ENCODE measurements at places on chromosomes 7 and 10.

- no peak for DNase-seq
Measured at GRCh38 chr10:60186315-60187071, 203.2 kb downstream of the ANK3 start.

DNA sequence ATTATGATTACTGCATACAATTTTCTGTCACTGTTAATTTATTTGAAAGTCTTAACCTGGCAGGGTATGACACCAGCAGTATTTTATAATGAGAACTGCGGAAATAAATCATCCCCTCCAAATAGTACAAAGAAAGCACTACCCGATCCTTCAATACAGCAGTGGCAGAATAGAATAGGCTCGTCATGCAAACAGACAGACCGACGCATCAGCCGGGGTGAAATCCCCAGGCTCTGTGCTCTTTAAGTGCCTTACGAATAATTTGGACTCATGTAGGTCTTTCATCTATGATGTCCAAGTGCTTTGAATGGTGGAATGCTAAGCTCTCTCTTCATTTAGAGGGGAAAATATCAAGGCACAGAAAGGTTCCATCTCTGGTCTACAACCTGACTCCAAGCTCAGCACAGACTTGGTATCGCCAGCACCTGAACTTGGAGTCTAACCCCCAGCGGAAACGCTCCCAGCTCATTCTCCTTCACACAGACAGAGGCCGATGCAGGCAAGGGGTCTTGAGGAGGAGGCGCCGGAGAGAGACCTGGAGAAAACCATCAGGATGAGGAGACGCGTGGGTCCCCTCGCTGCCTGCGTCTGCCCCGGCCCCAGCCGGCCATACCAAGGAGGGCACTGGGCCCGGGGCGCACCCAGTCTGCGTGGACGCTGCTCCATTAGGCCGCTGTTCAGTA is 568.1 kb upstream of the MKI67 start:
- DNase-seq: no peak

GRCh38 chr10:31730776-31731175 is 197.9 kb downstream of the ARHGAP12 start:
- DNase-seq: no peak

DNA sequence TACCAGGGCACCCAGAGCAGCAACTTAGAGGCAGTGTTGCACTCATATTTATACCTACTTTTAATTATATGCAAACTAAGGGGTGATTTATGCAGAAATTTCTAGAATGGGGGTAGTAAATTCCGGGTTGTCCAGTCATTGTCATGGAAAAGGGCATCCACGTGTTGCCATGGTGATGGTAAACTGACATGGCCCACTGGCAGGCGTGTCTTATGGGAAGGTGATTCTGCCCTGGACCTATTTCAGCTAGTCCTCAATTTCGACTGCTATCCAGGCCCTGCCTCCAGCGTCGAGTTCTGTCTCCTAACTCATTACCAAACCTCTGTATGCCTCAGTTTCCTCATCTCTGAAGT is 12.8 kb downstream of the SNX8 start:
- DNase-seq: no peak

- peak; percentile 74 for DNase-seq
Measured at GRCh38 chr10:71343392-71343773, 24.3 kb downstream of the SLC29A3 start.

- no peak for DNase-seq
Measured at GRCh38 chr7:45129181-45129800, 17.8 kb upstream of the TBRG4 start.

- DNase-seq: no peak
Measured at GRCh38 chr10:93189944-93190343, 116.3 kb downstream of the CYP26A1 start.

- DNase-seq: no peak
Measured at GRCh38 chr7:45564886-45565455, 9.2 kb upstream of the ADCY1 start.

DNA sequence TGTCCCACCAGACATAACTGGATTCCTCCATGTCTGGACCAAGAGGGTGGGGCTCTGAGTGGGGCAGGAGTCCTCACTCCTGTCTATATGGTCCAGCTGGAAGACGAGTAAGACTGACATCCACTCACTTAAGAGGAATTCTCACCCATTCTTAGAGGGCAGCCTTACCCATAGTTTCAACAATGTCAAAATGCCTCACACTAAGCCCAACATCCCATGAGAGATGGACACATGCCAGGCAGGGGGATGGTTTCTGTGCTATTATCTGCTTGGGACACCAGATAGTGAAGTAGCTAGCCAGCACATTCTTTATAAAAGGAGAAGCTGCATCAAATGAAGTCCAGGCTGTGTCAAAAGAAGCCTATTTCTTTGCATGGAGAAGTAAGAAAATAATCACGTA is 4.7 kb upstream of the LANCL2 start:
- no peak for DNase-seq

- no peak for DNase-seq
Measured at GRCh38 chr7:108869070-108869469, 299.4 kb downstream of the DNAJB9 start.

DNA sequence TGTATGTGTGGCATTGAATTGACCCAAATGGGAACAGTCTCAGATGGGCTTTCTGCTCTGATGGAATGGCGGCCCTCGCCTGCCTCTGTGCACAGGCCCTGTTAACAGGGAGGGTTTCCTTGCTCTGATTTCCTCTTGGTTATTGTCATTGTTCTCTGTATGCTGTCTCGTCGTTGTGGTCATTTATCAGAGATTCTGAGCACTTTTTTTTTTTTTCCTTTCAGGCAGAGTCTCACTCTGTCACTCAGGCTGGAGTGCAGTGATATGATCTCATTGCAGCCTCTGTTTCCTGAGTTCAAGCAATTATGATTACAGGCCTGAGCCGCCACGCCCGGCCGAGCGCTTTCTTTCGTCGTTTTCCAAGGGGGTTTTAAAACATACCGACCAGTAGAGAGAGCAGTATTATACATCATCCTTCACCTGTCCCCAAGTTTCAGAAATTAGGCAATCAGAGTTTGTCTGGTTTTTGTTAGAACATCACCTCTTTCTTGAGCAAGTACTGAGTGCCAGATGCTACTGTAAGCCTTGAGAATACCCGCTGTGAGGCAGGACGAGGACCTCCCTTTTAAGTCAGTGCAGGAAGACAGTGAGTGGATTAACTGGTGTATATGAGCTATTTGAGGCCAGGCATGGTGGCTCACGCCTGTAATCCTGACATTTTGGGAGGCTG is 6.5 kb downstream of the CHST12 start:
- DNase-seq: no peak

DNA sequence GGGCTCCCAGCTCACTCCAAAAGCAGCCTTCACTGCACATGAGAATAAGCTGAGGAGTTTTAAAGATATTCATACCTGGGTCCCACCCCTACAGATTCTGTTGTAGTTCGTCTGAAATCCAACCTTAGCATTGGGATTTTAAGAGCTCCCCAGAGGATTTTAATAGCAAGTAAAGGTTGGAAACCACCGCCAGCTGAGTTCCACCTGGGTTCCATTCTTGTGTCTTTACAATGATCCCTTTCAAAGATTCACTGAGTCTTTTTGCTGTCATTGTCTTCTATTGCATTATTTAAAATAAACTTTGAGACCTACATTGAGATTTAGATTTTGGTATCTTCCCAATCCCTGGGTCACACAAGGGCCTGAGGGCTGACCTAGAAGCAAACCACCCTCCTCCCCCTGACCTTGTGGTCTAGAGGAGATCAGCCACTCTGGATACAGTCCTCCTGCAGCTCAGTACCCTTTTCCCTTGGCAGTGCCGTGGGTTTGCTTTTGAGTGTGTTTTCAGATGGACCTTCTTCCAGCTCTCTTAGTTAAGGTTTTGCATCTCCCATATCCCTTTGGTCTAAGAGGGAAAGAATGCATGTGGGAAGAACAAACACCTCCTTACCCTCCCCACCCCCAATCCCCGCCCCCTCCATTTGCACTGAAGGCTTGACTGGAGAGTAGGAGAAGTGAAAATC is 22.6 kb upstream of the SIRT1 start:
- no peak for DNase-seq

- no peak for DNase-seq
Measured at GRCh38 chr7:138753150-138753518, 44.7 kb upstream of the TMEM213 start.

- DNase-seq: peak; percentile 64
Measured at GRCh38 chr10:68560186-68560942, at the start of gene TET1. Gene TET1 (plus strand): TSS chr10:68560337. CDS start chr10:68572339, 12,002 bp downstream.

DNA sequence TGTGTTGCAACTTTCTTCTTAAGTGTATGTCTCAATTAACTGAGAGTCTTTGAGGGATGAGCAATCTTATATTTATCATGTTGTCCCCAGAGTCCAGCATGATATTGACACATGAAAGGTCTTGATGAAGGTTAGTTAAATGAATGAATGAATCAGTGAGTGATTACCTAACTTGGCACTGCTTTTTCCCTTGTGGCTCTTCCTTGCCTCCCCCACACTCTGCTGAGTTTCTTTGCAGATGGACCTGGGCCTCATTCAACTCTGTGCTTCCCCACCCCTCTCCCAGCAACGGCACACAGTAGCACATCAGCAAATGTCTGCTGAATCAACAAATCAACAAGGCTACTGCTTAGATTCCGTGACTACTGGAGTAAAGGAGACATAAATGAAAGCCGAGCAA is 235.1 kb upstream of the CXCL12 start:
- no peak for DNase-seq

- DNase-seq: no peak
Measured at GRCh38 chr10:14173706-14174594, 156.8 kb downstream of the FRMD4A start.

DNA sequence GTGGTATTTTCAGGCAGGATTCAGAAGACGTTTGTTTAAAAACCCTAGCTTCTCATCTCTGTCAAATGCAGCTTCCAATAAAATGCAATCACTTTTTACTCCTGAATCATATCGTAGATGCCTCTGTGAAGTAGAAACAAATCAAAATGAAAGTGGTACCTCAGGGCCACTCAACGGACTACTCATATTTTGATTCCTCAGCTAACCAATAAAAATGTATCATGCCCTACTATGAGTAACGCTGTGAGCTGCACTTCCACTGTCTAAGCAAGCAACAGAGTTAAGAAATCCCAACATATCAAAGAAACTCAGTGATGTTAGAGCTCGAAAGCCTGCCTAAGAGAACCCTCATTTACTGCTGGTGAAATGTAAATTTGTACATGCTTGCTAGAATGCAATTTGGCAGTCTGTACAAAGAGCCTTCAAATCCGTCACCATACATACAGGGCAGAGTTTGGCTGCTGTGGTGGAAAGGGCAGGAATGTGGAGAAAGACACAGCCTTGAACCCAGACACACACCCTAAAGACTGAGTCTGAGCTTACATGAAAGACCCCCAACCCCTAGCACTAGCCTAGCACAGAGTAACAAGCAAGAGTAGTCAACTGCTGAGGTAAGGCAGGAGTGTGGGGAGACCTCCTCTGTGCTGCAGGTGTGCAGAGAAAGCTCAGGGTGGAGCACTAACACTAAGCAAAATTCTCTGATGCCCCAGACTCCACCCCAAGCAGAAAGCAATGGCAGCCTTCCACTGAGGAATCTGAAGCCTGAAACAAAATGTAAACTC is 151.5 kb downstream of the ANK3 start:
- no peak for DNase-seq

DNA sequence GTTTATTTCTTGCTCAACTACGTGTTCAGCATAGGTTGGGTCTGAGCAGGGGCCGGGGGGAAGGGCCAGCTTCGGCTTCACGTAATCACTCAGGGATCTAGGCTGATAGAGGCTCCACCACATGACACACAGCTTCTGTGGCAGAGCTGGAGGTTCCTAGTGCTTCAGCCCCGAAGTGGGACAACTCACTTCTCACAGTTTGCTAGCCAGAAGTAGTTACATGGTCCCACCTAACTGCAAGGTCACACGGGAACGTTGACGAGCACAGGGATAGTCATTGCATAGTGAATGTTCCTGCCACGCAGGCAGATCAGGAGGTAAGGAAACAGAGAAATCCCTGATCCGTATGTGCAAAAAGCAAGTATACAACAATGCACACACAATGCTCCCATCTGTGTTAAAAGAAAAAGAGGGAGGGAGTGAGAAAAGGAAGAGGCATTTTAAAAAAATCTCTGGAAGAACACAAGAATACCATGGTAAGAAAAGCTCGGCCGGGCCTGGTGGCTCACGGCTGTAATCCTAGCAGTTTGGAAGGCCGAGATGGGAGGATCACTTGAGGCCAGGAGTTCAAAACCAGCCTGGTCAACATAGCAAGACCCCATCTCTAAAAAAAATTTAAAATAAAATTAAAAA is 16.9 kb downstream of the SMURF1 start:
- DNase-seq: no peak

DNA sequence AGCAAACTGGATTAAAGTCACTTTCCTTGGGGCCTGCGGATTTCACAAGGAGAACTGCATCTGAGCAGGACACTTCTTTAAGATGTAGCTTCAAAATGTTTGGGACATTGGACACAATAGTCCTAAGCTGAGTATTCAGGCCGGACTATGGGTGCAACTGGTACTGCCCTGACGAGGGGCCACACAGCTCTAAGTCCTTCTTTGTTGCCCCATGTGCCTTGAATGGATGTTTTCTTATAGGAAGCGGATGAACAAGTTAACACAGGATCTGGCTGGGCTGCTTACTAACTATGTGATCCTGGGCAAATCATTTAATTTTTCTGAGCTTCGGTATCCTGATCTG is 147.8 kb upstream of the KLF14 start:
- DNase-seq: no peak

GRCh38 chr7:126501617-126502016 is 751.1 kb downstream of the GRM8 start:
- no peak for DNase-seq

DNA sequence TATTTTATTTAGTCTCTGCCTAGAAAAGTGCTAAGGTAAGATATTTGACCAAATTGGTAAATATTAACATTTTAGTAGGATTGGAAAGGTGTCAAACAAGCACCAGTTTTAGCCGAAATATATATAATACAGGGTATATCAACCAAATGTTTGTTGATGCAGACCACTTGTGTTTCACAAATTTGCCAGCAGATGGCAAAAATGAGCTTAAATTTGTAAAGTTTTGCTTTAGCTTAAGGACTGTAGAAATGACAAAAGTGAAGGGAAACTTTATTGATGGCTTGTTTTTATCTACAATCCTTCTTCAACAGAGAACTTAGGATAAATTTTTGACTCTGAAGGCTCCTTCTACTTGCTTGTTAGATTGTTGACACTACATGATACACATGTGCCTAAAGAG is 4.8 kb upstream of the POLR1F start:
- DNase-seq: peak; percentile 23

- no peak for DNase-seq
Measured at GRCh38 chr10:68900427-68901104, 549 bp upstream of the DDX50 start.

- no peak for DNase-seq
Measured at GRCh38 chr10:31278279-31278941, 40.6 kb upstream of the ZEB1 start.

GRCh38 chr7:66075590-66076461 is at the start of gene ASL:
Gene ASL (plus strand): TSS chr7:66075819. CDS start chr7:66076082, 263 bp downstream.
- peak; percentile 83 for DNase-seq

- DNase-seq: no peak
Measured at GRCh38 chr10:71719042-71719441, 536 bp downstream of the C10orf105 start.

- DNase-seq: peak; percentile 37
Measured at GRCh38 chr10:7950981-7951847, 103.3 kb upstream of the GATA3 start.

Data from HepG2 (cell line).